ENCODE measurements at places on chromosomes 11 and 22.

DNA sequence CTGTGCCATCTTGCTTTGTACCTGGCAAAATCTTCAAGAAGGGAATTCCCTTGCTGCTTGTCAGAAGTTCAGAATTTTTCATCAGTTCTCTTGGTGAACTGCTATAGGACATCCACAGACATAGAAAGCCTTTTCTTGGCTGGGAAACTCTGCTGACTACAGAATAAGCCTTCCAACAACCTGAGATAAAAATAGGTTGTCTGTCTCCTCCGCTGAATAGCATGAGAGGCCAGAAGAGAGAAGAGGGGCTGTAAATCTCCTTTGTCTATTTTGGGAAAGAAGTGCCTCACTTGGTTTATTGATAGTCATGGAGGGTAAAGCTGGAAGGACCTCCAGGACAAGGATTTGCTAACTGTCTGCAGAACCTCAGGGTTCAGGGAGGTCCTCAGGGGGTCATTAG, 48.2 kb downstream of the C11orf91 start:
- no peak for DNase-seq

DNA sequence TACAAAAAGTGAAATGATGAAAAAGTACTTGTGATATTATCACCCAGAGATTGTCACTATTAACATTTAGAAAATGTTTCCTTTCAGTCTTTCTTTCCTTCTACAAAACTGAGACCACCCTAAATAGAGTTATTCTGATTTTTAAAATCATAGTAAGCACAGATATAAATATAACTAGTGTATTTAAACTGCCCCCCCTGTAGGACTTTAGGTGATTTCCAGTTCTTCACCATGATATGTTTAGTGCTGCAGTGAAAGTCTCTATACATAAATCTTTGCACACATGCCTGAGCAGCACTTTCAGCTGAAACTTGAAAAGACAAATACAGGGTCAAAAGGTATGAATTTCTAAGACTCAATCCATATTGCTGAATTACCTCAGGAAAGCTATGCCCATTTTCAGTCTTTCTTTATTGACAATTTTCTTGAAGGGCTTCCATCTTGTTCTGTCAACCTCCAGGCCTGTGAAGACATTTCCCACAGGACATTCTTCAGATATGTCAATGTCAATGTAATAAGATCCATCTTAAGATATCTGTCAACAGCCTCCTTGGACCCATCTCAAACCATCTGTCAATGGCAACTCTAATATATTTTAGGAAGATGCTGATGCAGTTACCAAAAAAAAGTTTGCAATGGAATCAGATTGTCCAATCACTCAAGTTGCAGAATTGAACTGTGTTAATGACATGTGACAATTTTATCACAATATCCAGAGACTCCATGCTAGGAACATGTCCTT, 30.8 kb upstream of the LDLRAD3 start:
- no peak for DNase-seq

DNA sequence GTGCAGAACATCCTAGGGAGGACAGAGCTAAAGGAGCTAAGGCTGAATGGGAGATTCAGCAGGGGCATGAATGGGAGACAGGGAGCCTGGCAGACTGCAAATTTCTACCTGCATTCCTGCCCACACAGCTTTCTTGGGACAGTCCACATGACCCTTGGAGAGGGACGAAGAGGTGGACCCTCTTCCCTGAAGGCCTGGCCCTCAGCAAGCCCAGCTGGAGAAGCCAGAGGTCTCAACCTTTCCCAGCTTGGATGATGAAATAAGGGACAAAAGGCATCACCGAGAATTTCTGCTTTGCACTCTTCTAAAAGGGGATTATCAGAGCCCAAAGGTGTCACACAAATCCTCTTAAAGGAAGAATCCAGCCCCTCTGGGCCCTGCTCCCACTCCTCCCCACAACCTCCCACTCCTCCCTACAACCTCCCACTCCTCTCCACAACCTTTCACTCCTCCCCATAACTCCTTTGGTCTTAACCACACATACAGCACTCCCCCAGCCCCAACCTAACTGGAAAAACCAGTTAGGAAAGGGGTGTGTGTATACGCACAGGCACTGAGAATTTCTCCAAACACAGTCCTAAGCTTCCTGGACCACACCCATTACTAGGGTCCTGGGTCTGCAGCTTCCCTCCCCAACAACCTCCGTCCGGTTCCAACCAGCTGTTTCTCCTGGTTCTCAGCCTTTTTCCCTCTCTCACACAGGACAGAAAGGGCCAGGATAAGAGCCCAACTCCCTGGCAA, 38.4 kb downstream of the RPL27A start:
- DNase-seq: no peak

- no peak for DNase-seq
These were observed 33.4 kb upstream of the MICAL2 start for GRCh38 chr11:12076840-12077534.

- no peak for DNase-seq
These were observed 32.6 kb downstream of the KIAA0930 start for GRCh38 chr22:45207981-45208664.

- no peak for DNase-seq
These were observed 13.9 kb downstream of the SLC35E4 start for GRCh38 chr22:30649430-30650007.

GRCh38 chr11:65645710-65646109, 7.8 kb downstream of the SIPA1 start:
- DNase-seq: no peak

All from COR-L47 (cell line).